ENCODE measurements at places on chromosomes 13 and 19. TPM values are rescaled to one million over a fixed set of nuclear protein-coding genes. Genes with fewer than 3 reads are reported as not detected.

DNA sequence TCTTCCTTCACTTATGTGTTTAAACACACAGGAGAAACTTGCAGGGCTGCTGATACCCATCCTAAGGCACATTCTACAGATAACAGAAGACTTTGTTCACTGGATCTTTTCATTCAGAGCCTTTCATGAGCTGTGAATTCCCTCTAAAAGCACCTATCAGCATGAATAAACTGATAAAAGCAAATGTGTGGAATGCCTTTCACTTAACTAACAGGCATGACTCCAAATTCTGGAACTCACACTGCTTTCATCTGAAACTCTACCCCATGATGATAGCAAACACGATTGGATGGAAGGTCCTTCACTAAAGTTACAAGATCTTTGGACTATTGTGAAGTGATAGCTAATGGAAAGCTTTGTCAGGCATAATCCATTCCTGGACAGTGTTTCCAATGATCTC is 457.3 kb downstream of the EFNB2 start:
- DNase-seq: no peak

GRCh38 chr19:38378866-38379265 is 4.5 kb downstream of the PSMD8 start:
- DNase-seq: no peak

LACC1 gene
- 4.5 TPM for polyA plus RNA-seq

CAPN12 gene
- polyA plus RNA-seq: 8.0 TPM

ZNF253 gene
- 37.6 TPM for polyA plus RNA-seq

PLIN4 gene
- 1.3 TPM for polyA plus RNA-seq

MYADM gene
- 63.4 TPM for polyA plus RNA-seq
